Sigmoid colon (tissue), 7 donors: ENCODE measurements at places on chromosomes 16 and 17. TPM values are rescaled to one million over a fixed set of nuclear protein-coding genes. Genes with fewer than 3 reads are reported as not detected.

Gene KRT33B
- not detected for polyA plus RNA-seq

Gene CD300H
- polyA plus RNA-seq: 0.20 TPM

Gene PIK3R6
- 0.77 TPM for polyA plus RNA-seq

Gene CCL8
- polyA plus RNA-seq: 12.5 TPM

Gene STX1B
- 0.60 TPM for polyA plus RNA-seq

Gene KSR1
- 4.2 TPM for polyA plus RNA-seq

Gene GPRC5C
- 40.8 TPM for polyA plus RNA-seq
